Glomerular endothelial cell (primary cell): ENCODE measurements at places on chromosomes 5 and 9.

GRCh38 chr5:66143473-66144073, 527 bp upstream of the SREK1 start:
- no peak for DNase-seq

GRCh38 chr5:149773291-149774095, 43.4 kb downstream of the PPARGC1B start:
- DNase-seq = no peak

- no peak for DNase-seq
These were observed 580.5 kb upstream of the SGCD start for GRCh38 chr5:155746367-155747038.

DNA sequence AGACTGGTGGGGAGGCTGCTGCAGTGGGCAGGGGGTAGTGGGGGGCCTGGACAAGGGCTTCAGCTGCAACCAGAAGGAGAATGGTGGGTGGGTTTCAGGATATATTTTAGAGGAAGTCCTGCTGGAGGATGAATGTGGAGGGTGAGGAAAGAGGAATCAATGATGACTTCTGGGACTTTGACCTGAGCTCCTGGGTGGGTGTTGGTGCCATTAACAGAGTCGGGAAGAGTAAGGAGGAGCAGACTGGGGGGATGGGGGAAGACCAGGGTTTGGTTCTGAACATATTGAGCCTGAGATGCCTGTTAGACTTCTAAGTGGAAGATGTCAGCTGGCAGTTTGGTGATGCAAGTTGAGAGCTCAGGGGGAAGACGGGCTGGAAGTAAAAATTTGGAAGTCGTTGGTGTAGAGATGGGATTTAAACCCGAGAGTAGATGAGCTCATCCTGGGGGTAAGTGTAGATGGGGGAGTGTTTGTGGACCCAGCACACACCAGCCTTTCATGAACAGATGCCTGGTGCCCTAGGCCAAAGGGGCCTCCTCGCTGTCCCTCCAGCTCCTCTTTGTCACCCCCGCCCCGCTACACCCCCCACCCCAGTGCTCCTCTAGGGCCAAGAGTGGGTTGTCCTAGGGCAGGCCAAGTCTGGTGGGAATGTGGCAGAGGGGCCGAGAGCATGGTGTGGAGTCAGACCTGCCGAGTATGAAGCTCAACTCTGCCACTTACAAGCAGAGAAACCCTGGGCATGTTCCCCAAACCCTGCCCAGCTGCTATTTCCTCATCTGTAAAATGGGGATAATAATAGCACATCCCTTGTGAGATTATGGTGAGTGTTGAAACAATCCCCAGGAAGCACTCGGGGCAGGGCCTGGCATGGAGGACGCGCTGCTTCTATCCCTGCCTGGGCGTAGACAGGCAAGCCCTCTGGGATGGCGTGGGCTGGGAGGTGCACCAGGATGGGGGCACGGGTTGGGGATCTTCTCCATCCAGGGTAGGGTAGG, 4.0 kb downstream of the DNM1 start:
- no peak for DNase-seq

DNA sequence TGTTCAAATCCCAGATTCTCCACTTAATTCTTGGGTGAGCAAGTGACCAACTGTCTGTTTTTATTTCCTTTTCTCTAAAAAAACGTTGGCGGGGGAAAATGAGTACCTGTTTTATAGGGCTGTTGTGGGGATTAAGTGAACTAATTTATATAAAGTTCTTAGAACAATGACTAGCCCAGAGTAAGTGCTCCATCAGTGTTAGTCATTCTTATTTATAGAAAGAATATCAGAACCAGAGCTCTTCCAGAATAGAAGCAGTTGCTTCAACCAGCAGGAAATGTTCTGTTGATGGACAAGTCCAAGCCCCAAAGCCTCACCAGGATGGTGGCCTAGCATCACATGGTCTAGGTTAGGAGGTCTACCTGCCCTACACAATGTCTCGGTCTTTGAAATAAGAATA, 379.2 kb downstream of the ACTL7B start:
- no peak for DNase-seq

- no peak for DNase-seq
These were observed 290.2 kb upstream of the MAP3K1 start for GRCh38 chr5:56525113-56525512.
